DMS79 (cell line): ENCODE measurements at places on chromosomes 2 and 18.
A peak's percentile ranks its signal among the peaks of the same experiment; 100 is the strongest.

GRCh38 chr2:199926806-199927205 is 15.7 kb downstream of the C2orf69 start:
- DNase-seq = no peak

GRCh38 chr18:68177807-68178702 is 536.9 kb downstream of the TMX3 start:
- peak; percentile 88 for DNase-seq

DNA sequence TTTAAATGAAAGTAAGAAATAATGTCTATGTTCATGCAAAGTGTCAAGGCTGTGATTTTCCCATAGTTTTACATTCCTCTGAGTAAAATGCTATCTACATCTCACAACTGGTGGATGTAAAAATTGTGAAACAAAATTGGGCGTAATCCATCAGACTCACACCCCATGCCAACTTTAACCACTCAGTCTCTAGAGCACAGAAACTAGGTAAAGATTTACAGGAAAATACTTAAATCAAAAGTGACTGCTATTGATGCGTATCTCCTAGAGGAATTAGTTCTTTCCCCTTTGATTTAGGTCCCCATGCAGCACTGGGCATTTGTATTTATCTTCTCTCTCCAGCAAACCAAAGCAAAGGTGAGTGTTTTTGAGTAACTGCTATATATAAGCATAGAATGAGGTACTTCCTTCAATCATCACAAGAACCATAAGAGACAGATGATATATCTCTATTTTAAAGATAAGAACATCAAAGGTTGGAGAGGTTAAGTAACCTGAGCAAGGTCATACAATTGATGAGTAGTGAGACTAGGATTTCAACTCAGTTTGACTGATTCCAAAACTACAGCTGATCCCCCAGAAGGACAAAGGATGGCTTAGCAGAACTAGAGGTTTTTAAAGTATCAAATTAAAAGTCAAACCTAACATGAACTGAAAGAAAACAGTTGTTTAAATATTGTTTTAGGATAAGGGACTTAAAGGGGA is 594.0 kb upstream of the ACVR2A start:
- DNase-seq = no peak

- DNase-seq = no peak
Observed at GRCh38 chr18:8795586-8796325, 90.4 kb downstream of the MTCL1 start.

DNA sequence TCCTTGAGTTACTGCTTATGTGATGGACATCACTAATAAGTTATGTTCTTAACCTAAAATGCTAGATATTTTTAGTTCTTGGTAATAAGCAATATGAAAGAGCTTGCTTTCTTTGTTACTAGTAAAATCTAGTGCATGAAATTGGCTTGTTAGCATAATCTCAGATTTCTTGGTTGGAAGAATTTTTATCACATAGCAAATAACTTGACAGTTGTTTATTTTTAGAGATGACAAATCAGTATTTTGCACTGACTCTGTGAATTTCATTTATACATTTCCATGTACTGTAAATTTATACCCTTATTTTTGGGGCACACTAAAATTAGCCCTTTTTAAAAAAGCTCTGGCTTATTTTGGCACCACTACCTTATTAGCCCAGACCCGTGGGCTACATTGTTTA is 45.6 kb downstream of the LCLAT1 start:
- no peak for DNase-seq

DNA sequence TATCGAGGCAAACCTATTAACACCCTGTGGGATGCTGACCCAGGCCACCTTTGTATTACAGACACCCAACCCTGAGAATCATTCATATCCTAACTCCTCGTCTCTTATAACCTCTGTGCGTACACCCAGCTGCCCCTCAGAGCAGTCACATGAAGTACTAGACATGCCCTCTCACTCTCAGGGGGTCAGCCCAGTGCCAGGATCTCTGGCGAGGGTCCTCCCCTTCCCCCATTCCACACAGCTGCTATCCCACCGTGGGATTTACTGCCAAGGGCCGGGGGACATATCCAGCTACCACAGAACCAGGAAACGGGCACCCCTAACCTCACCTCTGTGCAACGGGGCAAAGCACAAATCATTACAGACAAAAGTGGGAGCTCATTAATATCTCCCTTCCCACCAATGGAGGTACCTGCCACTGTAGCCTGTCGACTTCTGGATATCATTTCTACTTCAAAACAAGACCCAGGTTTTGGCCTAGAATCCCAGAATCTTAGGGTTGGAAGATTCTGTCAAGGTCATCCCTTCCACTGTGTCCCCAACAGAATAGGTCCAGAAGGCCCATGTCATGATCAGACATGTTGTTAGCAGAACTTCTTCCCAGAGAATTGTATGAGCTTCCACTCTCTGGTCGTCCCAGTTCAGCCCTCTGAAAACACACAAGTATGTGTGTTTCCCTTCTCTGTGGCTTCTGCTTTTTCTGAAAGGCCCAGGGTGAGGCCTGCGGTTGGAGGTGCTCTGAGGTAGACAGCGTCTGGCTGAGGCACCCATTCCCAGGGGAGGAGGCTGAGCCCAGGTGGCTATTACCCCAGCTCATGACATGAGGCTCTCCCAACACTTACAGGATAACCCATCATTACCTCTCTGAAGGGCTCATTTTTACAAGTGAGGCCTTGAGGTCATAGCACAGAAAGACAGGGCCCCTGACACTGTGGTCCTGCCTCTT is 1.7 kb downstream of the TMBIM1 start:
- DNase-seq = no peak

DNA sequence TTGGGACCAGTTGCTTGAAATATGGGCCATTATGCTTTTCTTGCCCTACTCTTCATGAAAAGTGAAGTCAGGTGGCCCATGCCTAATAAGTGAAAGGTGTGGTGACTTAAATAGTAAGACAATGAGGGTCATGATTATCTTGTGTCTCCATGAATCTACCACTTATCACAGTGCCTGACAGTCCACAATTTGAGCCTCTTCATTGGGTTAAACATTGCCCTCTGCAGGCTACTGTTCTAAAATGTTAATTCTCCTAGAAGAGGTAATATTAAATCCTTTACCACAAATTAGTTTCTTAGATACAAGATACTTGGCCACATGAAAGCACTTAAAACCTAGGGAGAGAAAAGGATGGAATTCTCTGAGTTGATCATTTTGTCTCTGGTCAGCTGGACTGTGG is 4.0 kb downstream of the EGR4 start:
- no peak for DNase-seq

GRCh38 chr2:120763508-120763907 is 27.8 kb downstream of the GLI2 start:
- no peak for DNase-seq

DNA sequence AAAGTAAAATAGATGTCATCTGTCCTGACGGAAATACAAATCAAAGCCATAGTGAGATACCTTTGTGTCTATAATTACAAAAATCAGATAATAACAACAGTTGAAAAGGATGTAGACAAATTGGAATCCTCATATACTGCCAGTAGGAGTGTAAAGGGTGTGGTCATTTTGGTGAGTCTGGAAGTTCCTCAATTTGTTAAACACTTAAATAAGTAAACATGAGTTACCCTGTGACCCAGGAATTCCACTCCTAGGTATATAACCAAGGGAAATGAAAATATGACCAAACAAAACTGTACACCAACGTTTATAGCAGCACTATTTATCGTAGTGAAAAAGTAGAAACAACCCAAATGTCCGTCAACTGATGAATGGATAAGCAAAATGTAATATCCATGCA is 24.0 kb downstream of the R3HDM1 start:
- no peak for DNase-seq

GRCh38 chr2:66340521-66340920 is 94.4 kb upstream of the MEIS1 start:
- DNase-seq = no peak

DNA sequence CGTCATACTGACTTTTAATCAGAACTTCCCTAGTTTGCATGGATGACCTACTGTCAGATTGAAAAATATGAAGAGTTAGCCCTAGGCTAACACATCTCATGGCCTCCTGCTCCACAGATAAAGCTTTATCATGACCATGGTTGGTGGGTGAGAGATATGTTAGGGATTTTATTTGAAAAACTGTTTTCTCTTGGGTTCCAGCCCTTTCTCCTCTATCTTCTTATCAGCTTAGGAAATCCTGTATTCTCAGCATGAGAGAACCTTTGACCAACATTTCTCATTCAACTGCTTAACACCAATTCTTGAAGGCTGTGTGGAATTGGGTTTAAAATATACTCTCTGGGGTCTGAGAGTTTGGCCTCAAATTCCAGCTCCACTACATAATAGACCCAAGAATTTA is 1407.0 kb upstream of the CELF4 start:
- no peak for DNase-seq

DNA sequence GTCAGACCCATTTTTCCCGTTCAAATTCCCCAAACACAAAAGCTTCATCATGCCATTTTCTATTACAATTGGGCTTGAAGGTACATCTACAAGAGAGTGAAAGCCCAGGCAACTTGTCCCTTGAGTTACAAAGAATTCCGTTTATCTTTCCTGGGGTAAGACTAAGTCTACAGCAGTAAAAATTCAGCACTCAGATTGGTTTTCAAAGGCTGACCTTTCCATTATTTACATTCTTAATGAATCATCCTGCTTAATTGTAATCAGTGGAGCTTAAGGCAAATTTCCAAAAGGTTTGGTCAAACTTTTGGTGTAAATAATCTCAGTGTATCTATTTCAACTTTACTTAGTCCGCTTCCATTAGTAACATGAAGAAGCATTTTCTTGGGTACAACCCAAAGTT is 33.4 kb upstream of the ST3GAL5 start:
- DNase-seq = no peak

DNA sequence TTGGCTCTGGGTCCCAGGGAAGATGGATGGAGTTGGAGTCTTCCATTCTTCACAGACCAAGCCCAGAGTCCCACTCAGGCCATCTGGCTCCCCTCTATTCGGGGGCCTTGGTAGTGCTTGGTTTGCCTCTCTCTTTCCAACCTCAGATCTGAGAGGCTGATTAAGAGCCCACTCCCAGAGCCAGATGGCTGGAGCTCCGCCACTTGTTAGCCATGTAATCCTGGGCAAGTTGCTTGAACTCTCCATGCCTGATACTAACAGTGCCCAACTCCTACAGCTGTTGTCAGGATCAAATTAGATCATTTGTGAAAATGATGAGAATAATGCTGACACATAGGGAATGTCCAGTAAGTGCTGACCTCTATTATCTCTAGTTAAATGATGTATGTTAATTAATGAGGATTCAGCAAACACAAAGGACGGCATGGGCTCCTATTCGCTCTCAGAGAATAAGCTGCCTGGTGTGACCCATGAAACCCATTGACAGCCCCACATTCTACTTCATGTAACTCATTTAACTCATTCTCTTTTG is 46.6 kb upstream of the SLC14A1 start:
- no peak for DNase-seq

GRCh38 chr2:117960231-117960630 is 53.6 kb downstream of the CCDC93 start:
- DNase-seq = no peak

DNA sequence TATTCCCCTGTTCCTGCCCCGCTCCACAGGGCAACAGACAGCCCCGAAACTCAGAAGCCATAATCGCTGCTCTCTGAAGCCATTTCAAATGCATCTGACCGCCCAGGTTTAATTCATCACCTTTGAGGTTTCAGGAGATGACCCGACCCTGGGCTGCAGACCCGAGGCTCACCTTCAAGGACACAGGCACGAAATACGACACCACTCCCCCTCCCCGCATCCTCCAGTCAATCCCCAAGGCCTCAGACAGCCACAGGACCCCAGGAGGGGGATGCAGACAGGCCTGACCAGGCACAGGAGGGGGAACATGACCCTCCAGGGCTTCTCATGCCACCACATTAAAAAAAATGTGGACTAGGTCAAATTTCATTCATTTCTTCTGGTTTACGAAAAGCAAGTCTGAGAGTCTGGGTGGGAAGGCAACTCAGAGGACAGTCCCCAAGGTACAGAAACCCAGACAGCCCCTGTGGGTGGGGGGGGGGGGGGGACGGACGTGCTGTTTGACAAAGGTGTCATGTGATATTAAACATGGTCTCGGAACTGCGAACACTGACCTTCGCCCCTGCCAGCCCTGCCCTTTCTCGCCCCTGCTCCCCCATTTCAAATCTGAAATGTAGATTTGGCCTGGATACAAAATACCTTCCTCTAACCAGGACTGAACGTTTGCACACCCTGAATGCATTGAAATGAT is 142.9 kb downstream of the BCL11A start:
- no peak for DNase-seq

- DNase-seq = no peak
Observed at GRCh38 chr18:5890331-5891183, 4.8 kb downstream of the TMEM200C start.

DNA sequence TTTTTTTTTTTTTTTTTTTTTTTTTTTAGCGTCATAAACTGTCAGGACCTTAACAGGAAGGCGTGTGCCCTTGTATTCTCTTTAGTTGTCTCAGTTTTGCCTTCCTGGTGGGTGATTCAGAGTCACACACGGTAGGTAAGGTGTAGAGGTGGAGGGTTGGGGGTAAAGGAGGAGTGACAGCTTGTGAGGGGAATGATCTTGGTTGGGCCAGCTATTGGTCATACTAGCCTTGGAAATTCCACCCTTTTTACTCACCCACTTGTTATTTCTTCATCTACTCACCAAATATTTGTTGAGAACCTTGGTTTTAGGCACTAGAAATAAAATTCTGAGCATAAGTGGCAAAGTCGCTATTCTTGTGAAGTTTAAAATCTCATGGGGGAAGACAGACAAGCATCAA is 22.2 kb downstream of the SMIM21 start:
- DNase-seq = no peak

DNA sequence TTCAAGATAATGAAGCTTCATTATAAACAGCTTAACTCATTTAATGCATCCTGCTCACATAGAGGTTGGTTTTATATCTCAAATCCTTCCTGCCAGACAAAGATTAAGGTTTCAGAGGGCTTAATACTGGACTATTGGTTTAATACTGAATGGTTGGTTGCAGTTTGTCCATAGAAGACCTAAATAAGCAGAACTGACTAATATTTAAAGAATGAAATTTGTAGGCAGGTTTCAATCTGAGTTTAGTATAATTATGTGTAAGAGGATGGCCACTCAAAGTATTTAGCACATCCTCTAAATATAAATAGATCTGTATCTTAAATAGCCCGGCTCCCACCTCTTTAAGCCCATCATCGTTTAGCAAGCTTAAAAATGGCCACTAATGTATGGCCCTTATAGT is 92.5 kb downstream of the EPB41L5 start:
- DNase-seq = no peak

DNA sequence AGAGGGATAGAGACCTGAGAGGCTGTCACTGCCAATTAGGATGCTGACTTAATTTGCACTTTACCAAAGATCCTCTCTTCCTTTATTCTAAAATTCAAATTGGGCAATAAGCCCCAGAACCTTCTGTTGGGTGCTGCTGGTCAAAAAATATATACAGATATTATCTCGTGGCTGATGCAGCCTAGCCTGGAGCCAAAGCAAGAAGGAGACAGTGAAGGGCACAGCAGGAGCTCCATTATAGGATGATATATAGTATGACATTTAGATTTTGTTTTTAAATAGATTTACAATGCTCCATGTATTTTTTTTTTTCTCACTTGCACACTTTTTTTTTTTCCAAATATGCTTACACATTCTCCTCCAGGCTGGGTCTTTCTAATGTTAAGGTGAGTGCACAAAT is 579.3 kb downstream of the PIK3C3 start:
- DNase-seq = no peak

GRCh38 chr18:67901573-67901972 is 385.1 kb upstream of the DSEL start:
- DNase-seq = no peak
